ENCODE measurements at places on chromosomes 4 and X.
A peak's percentile ranks its signal among the peaks of the same experiment; 100 is the strongest.

GRCh38 chr4:93719552-93719951, 109.0 kb upstream of the ATOH1 start:
- no peak for DNase-seq

GRCh38 chr4:152075253-152075928, 314.6 kb upstream of the GATB start:
- no peak for DNase-seq

- DNase-seq, result no peak
Measured at GRCh38 chrX:77342004-77342403, 105.2 kb upstream of the FGF16 start.

GRCh38 chr4:17616283-17616682, 1.8 kb downstream of the MED28 start:
- DNase-seq, result no peak

GRCh38 chrX:118839334-118839958, 15.8 kb downstream of the ZCCHC12 start:
- peak; percentile 34 for DNase-seq

GRCh38 chr4:124631760-124632159, 80.8 kb downstream of the ANKRD50 start:
- no peak for DNase-seq

- DNase-seq, result no peak
Measured at GRCh38 chr4:94564252-94564651, 112.5 kb downstream of the PDLIM5 start.

DNA sequence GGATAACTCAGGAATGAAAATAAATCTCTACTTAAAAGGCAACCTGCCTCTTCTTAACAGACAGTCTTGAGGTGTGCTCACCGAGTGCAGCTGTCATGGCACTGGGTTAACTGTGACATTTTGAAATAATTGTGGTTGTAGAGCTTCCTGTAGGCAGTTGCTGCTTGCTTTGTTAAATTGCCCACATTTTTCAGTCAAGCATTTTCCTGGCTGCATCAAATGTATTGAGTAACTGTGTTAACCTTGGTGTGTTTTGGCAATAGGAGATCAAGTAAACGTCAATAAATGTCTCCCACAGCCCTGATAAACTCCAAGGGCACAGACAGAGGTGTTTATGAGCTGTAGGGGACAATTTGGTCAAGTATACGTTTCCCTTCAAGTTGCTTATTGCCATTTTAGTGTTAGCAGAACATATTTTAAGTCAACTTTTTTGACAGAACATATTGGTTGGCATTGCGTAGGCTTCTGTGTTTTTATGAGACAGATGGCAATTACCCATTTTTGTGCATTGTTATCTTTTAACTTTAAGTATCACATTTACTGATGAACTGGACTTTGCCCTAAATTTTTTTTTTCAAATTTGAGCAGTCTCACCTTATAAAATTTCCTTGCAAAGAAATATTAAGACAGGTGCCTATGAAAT, 527.4 kb downstream of the C4orf33 start:
- no peak for DNase-seq

- no peak for DNase-seq
Measured at GRCh38 chr4:26412381-26413372, 77.6 kb downstream of the CCKAR start.

GRCh38 chrX:19554786-19555185, 39.5 kb upstream of the MAP3K15 start:
- DNase-seq, result peak; percentile 16

DNA sequence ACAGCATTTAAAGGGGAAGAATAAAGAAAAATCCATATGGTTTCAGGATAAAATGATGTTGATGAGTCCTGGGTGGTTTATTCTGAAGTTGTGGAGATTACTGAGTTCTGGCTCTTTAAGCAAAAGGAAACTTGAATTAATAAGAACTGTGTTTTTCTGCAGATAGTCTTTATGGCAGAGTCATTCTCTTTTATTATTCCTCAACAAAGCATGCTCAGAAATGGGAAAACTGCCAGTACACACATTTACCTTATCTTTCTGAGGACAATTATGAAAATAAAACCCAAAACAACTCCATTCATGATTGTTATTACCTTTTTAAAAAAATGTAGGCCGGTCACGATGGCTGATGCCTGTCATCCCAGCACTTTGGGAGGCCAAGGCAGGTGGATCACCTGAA, 58.5 kb downstream of the ADD1 start:
- no peak for DNase-seq

GRCh38 chr4:144633215-144633614, 12.7 kb upstream of the HHIP start:
- DNase-seq, result no peak

GRCh38 chrX:20670611-20671010, 403.9 kb upstream of the RPS6KA3 start:
- no peak for DNase-seq

DNA sequence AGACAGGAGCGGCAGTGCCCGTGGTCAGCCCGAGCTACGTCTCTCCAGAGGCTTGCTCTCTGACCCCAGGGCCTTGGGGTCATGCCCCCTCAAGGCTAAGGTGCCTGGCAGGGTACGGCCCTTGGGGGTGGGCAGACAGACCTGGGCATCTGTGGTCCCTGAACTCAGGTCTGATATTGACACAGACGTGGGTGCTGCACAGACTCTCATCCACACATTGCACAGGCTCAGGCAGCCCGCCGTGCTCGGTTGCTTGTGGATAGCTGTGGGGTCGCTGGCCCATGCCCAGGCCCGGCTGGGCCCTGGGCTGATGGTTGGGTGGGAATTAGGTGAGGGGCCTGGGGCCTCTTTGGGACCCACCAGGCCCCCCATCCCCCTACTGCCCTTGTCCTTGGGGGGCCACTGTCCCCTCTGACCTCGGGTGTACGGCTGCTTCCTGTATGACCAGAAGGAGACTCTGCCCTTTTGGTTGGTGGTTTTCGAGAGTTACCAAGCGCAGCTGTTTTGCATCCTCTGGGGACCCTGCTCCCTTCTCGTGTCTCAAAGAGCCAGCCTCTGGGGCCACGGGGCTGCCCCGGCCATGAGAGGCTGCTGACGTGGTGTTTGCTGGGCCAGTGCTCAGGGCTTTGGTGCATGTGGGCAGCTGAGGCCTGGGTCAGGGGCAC, 10.1 kb downstream of the FGFRL1 start:
- DNase-seq, result no peak

DNA sequence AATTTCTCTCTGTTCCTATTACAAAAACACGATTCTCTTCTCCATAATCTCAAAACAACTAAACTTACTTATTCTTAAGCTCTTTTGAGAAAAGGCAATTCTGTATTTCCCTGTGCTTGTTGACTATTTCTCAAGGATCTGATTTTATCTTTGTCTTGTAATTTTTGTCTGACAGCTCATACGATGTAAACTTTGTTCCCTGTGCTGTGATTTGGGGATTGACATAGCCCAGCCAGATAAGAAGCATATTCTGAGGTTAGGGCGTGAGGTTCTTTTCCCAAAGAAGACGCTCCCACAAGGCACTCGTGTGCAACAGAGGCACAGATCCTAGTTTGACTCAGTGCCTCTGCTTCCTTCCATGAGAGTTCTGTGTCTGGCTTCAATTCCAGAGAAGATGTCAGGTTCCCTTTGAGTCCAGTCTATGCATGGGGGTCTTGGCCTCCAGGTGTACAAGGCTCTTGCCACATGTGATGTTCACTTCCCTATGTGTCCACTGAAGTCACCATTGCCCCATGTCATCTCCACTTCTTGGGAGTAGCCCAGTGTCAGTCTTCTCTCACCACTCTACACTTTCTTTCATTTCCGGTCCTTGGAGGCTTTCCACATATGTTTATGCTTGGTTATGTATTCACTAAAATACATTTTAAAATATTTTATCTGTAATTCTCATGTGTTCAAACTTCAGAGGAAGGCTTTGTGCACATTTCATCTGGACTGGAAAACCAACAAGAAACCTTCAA, 94.8 kb downstream of the MID1 start:
- no peak for DNase-seq

DNA sequence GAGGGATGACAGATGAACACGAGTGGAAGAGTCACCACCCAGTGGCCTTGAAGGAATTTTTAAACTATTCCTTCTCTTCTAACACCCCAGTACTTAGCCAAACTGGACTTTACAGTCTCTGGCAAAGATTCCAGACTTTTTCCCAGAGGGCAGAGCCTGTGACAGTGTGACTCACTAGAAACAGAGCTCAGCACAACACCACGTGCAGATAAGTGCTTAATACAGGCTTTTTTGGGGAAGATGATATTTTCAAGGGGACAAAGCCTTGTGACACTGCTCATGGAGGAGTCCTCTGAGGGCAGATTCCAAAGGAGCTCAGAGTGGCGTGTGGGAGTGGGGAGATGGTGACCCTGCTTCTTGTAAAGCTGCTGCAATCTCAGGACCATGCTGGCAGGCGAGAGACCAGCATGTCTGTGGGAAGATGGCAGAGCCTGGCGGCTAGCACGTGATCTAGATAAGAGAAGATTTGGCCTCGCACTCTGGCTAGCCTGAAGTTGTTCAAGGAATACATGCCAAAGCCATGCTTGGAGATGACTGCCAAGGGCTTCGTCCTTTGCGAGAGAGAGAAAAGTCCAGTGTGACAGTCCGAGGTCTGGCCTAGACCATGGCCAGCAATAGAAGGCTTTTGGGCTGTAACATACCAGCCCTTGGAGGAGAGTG, 2.4 kb downstream of the RAB33A start:
- DNase-seq, result no peak

- DNase-seq, result no peak
Measured at GRCh38 chr4:102586002-102586643, 85.0 kb downstream of the NFKB1 start.

DNA sequence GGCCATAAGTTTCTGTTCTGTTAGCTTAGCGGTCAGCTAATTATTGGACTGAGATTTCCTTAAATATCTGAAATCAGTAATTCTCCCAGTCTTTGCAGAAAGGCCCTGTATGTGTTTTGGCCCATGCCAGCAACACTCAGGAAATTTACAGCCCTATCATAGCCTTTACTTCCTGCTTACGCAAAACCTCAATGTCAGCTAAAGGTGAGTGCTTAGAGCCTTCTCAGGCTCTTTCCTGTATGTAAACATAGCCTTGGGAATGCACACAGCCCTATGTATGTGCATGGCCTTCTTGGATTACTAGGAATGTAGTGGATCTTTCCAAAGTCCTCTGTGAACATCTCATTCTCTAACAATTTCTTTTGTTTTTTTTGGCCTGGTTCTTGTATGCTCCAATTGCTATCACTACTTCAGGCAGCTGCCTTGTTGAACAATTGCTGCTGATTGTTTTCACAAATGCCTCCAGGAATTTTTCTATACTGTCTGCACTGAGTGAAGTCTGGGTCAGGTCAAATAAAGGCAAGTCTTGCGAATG, 200.0 kb downstream of the PPP1R2C start:
- DNase-seq, result no peak

DNA sequence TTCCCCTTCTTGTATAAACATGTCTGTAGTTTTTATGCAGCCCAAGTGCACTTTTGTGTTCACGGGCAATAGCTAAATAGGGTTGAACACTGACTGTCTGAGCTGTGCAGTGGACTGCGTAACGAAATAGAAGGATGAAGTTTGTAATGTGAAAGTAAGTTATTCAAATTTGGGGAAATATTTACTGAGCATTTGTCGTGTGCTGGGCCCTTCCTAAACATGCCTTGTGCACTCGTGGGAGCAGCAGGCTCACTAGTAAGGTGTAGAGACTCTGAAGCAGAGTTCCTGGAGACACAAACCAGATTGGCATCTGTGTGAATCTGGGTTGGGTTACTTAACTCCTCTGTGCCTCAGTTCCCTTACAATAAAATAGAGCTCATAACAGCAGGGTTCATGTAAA, 51.7 kb upstream of the C1QTNF7 start:
- DNase-seq, result no peak

DNA sequence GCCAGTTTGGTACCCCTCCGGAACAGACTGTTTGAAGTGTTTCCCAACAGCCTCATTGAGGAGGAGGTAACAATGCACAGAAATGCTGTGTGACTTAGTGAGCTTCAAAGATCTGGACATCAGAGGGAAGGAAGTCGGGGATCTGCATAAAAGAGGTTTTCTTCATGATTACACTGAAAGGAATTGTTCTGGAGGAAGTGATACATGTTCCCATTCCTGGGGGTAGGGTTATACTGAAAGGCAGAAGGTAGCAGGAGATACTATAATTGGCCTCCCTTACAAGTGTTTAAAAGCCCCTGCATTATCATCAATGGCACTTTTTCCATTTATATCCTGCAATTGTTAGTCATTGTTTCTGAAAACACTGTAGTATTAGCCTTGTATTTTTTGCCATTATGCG, 94.0 kb upstream of the DKK2 start:
- DNase-seq, result no peak

DNA sequence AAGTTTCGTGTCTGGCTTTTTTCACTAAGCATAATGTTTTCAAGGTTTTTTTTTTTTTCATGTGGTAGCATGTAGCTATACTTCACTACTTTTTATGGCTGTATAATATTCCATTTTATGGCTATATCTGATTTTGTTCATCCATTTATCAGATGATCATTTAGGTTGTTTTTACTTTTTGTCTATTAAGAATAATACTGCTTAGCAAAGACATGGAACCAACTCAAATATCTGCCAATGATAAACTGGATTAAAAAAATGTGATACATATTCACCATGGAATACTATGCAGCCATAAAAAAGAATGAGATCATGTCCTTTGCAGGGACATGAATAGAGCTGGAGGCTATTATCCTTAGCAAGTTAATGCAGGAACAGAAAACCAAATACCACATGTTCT, 32.7 kb upstream of the ZNF280C start:
- DNase-seq, result no peak

DNA sequence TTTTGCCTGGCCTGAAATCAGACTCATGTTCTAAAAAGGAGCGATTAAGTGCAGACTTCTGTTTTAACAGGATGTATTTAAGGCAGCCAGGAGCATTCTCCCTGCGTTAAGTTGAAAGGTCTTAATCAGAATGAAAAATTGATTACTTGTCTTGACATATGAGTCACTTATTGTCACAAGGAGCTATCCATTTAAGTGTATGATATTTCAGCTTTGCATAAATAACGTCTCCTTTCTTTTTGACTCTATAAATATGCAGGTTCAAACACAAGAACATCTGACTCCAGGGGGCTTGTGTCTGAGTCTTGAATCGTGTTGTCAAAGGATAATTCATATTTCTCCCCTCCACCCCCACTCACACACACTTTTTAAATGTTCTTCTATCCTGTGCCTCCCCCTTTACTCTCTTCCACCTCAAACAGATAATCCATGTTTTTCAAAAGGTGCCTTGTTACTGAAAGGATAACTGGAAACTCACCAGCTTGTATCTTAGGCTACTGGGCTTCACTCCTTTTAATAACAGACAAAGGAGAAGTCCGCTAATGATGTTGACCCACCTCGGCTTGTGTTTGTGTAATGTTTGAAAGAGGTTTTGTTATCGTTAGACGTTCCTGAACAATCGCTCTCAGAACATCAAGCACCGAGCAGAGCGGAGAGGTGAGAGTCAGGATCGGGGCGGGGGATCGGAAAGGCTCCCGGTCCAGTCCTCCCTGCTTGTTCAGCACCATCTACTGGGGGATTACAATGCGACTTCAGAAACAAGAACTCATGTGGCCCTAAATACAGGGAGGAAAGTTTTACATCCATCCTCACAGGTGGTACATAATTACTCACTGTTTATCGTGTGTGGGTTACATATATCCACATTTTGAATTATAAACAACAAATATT, 107.5 kb upstream of the RPL34 start:
- no peak for DNase-seq
